ENCODE measurements at places on chromosomes 5 and 9.

- DNase-seq = no peak
Measured at GRCh38 chr9:27162045-27162444, 53.0 kb downstream of the TEK start.

- DNase-seq = no peak
Measured at GRCh38 chr9:131744171-131744719, 4.4 kb upstream of the RAPGEF1 start.

DNA sequence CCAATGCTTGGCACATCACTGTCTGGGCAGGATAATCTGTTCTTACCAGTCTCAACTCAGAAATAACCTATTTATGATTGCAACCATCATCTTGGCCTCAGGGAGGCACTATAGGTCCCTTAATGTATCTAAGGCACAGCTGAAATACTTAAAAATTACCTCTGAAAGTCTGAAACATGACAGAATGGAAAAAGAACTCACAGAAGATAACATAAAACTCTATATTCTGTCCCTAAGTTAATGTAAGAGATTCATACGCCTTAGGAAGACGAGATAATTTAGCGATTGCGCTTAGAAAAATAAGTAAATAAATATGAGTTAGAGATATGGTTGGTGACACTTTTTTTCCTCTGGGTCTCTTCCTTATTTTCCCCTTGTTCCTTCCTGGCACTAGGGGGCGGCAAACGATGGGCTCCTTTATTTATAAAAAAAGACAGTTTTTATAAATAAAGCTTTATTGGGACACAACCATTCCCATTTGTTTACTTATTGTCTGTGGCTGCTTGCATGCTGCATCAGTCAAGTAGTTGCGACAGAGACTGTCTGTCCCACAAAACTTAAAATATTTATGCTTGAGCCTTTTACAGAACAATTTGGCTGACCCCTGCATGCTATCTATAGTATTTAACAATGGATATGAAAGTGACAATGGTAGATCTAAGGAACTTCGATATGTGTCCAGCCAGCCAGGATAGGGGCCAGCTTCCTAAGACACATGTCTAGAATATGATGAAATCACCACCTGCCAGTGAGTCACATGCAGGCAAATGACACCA lies 79.6 kb downstream of the PDE4D start:
- no peak for DNase-seq

- DNase-seq = no peak
Measured at GRCh38 chr5:1004461-1005248, 3.9 kb upstream of the NKD2 start.

DNA sequence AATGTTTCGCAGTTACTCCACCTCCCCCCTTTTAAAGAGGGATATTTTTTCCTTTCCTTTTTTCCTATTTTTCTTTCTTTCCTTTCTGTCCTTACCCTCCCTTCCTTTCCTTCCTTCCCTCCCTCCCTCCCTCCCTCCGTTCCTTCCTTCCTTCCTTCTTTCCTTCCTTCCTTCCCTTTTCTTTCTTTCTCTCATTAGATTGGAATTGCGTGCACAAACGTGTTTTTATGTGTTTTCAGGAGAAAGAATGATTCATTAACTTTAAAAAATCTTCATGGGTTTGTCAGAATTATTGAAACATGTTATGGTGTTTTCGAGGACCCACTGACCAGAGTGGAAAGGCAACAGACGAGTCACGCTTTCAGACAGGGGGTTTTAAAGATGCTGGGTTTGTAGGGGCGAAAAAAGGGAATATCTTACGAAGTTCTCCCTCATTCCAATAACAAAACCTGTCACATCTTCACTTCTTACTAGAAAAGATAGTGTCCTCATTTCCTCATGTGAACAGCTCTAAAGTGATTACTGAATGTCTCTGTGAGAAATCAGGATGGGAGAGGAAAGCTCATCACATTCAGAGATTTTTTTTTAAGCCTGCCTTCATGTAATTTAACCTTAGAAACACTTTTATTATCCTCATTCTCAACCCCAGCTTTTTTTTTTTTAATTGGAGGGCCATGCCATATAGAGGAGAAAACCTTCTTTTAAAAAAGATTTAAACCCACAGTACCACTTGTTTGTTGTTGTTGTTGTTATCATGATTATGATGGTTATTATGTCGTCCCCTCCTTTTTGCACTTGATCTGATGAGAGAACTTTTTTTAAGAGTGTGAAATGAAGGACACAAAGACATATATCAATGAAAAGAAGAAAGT lies 21.9 kb downstream of the NR2F1 start:
- DNase-seq = no peak

GRCh38 chr5:111063709-111064322 lies 7.7 kb upstream of the TSLP start:
- DNase-seq = no peak

- no peak for DNase-seq
Measured at GRCh38 chr9:131194762-131195161, 69.4 kb downstream of the NUP214 start.

- no peak for DNase-seq
Measured at GRCh38 chr5:891837-892393, 686 bp downstream of the BRD9 start.

DNA sequence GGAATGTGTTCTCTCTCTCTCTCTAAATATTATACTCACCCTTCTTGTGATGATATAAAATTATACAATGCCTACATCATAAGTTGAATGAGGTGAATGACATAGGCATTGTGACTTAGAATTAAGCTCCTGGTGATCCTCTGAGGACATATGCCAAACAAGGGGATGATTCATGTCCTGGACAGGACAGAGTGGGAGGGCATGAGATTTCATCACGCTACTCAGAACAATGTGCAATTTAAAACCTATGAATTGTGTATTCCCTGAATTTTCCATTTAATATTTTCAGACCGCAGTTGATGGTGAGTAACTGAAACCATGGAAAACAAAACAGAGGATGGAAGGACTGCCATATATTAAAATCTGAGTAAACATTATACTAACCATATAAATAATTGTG lies 782.2 kb upstream of the NUDT12 start:
- DNase-seq = no peak

DNA sequence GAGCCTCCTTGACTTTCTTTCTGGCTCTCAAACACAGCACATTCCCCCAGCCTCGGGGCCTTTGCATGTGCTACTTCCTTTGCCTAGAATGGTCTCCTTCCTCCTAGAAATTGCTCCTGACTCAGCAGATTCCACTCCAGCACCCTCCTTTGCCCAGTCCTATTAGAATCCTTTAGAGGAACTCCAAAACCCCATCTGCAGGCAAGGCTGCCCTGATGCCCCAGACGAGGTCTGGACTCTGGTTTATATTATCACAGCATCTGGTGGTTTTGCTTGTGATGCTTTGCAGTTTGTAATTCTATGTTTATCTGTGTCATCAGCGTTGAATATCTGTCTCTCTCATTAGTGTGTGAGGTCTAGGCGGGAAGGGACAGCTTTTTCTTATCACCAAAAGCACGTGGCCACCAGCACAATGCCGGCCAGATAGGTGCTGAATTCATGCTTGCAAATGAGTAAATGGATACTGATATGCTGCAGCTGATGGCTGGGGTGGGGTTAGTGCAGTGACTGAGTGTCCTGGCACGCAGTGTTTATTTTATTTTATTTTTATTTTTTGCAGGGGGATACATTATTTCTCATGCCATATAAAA lies 30.0 kb upstream of the ANKH start:
- DNase-seq = no peak

DNA sequence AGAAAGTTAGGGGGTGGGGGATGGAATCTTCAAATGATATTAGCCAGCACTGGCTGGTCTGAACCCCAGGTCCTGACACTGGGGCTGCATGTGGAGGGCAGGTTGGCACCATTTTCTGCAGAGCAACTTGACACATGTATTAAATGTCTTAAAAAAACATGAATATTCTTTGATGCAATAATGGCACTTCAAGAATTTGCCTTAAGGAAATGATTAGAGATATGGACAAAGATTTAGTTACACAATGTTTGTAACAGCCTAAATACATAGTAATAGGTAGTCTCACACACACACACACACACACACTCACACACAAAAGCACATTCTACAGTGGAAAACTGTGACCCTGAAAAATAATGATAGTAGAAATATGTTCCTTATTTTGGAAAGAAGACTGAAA lies 3.6 kb downstream of the SVEP1 start:
- no peak for DNase-seq

- no peak for DNase-seq
Measured at GRCh38 chr5:1130218-1130946, 18.5 kb upstream of the SLC12A7 start.

- DNase-seq = no peak
Measured at GRCh38 chr9:79034583-79034982, 537.2 kb upstream of the TLE4 start.

DNA sequence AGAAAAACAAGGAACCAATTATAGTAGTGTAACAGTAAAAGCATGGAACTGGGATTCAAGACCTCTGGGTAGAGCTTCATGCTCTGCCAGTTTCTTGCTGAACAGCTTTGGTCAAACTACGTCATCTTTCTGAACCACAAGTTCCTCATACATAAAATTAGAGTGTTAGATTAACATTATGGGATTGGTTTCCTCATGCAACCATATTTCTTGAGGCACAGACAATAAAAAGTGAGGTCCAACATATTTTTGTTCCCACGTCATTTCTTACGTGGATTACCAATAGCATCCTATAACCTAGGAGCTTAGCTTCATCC lies 354.8 kb downstream of the TMEM232 start:
- DNase-seq = no peak

Measured in stimulated activated CD8-positive, alpha-beta memory T cell treated with anti-CD3 and anti-CD28 coated beads, Interleukin-15, amount 100 ng/mL, for 4 hours (primary cell).